ENCODE measurements at places on chromosomes 1 and 21.

DNA sequence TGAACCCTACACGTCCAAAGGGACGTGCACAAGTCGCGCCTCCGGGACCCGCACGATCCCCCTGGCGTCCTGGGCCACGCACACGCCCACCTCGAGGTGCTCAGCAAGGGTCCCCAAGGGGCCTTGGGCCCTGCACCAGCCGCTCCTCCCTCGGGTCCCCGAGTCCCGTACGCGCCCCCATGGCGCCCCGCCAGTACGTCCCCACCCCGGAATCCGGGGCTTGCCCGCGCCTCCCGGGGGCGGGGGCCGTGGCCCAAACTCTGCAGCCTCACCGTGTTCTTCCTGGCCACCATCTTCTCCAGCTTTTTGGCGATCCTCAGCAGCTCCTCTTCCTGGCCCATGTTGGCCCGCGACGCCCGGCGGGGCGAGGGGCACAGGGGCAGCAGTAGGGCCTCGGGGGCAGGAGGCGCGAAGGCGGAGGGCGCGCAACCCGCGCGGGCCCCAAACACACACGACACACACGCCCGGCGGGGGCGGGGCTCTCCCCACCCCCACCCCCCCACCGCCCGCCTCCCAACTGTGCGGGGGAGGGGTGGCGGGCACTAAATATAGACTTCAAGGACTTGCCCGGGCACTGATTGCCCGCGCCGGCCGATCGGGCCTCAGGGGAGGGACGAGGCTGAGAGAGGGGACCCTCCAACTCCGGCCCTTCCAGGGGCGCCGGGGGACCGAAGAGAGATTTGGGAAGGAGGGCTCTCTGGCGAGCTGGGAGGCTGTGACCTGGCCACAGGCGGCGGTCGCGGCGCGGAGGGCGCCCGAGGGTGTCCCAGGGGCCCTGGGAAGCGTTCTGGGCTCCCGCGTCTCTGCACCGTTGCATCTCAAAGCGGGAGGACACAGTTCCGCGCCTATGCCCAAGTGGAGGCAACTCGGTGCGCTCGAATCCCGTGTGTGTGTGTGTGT lies at the start of gene TCEA3:
TCEA3 (minus strand) TSS at position 456 of the 900 bp plus-strand sequence; CDS start at position 341, 115 bp downstream.
- DNase-seq, result peak; percentile 33

GRCh38 chr1:156086256-156086662 lies 4.0 kb upstream of the MEX3A start:
- no peak for DNase-seq

GRCh38 chr1:114462341-114462740 lies 48.7 kb downstream of the TRIM33 start:
- DNase-seq, result no peak

GRCh38 chr1:241624935-241625334 lies 15.2 kb downstream of the CHML start:
- DNase-seq, result no peak

GRCh38 chr1:115374598-115374997 lies 36.5 kb upstream of the NGF start:
- no peak for DNase-seq

GRCh38 chr21:32494934-32495709 lies 82.6 kb downstream of the EVA1C start:
- no peak for DNase-seq

GRCh38 chr1:64472040-64472376 lies 2.1 kb downstream of the CACHD1 start:
- no peak for DNase-seq

GRCh38 chr1:212256369-212256768 lies 28.8 kb upstream of the PPP2R5A start:
- DNase-seq, result no peak

DNA sequence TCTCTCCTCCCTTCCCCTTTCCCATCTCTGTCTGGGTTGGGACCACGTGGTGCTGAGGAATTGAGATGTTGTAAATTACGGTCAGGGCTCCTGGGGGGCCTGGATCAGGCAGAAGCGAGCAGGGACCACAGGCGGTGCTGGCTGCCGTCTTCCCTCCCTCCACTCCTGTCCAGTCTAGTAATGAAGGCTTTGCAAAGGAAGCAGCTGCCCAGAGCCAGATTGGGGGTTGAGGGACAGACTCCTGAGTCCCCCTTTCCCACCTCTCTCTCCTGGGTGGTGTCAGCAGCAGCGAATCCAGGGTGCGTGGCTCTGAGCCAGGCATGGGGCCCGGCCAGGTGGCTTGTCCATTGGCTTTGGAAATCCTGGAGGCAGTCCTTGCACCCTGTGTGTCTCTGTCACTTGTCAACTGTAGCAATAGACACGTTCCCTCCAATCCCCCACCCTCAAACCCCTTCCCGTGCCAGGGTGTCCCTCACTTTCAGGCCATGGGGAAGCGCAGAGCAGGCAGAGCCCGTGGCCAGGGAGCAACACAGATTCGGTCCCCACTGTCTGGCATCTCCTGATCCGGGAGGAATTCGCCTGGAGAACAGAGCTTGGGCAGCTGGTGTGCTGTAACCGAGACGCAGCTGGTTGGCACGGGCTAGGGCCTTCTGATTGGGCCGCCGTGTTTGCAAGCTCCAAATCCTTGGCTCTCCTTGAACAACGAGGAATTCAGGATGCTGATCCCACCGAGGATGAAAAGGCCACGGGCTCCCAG lies 64.8 kb upstream of the WNT4 start:
- DNase-seq, result no peak

DNA sequence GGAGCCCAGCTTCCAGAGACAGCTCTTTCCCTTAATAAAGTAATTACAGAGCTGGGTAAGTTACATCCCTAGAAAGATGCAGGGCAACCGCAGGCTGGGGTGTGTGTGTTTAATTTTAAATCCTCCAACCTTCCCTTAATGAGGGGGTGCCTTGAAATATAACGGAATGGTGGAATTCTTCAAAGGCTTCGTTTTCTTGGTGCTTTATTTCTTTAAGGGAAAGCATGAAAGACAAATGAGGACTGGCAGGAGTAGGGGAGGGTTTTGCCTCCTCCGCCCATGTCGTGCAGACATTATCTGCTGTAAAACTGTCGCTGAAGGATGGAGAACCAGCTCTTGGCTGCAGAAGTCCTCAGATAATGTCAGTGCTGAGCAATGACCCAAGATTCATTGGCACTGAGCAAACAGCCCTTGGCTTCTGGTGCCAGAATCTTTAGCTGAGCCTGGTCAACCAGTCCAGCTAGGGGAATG lies 15.5 kb downstream of the SLC6A17 start:
- DNase-seq, result no peak

DNA sequence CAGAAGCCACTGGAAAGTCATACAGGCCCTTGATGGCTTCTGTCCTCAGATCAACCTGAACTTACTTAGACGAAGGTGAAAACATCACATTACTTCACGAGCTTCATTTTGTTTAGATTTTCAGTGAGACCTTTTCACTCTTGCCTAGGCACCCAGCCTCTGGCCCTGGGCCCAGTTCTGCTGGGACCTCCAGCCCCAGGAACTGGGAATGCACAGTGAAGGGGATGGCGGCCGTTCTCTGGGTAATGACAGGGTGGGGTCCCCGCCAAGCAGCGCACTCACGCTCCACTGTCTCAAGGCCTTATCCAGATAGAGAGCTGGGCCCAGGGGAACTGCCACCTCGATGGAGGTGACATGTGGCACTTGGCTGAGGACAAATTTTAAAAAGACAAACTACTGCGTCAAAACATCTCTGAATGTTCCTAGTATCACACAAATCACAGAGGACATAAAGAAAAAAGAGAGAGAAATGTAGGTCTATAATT lies 54.8 kb downstream of the NPHP4 start:
- DNase-seq, result no peak

- DNase-seq, result no peak
Observed at GRCh38 chr1:32715901-32716311, 13.3 kb upstream of the SYNC start.

All from WTC11 (cell line).